ENCODE measurements at places on chromosomes 12 and 14.

GRCh38 chr14:69356903-69357543 is 41.1 kb downstream of the ERH start:
- DNase-seq, result no peak

DNA sequence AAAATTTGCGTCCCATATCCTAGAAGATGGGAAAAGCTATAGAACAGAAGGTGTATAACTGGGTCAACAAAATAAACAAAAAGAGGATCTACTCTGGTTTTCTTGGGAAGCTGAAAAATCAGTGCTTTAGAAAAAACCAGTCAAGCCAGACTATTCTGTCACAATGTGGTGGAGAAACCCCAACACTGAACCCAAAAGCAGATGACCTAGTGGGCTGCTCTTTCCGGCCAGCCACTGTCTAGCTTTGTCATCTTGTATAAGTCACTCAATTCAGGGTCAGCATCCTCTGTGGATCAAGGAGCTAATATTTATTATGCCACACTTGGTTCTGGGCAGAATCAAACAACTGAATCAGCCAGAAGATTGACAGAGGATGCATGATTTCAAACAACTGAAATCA is 26.6 kb upstream of the TMCC3 start:
- DNase-seq, result no peak

GRCh38 chr14:65462411-65462810 is 49.9 kb downstream of the FUT8 start:
- DNase-seq, result no peak

- no peak for DNase-seq
Measured at GRCh38 chr14:91878274-91878673, 10.9 kb upstream of the TC2N start.

GRCh38 chr12:31011336-31011735 is 62.3 kb upstream of the DDX11 start:
- no peak for DNase-seq

GRCh38 chr14:54650959-54651351 is 84.0 kb downstream of the SAMD4A start:
- DNase-seq, result no peak

DNA sequence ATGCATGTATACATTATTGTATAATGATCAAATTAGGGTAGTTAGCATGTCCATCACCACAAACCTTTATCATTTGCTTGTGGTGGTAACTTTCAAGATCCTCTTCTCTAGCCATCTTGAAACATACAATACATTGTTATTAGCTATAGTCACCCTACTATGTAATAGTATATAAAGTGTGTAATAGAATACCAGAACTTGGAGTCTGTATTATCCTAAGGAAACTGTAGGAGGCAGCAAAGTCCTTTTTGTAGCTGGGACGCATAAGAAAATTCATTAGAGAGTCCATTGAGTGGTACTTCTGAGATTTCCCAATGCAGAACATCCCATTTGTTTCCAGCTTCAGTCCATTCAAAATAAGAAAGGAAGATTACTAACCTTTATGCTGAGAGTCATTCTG is 325.9 kb upstream of the LRFN5 start:
- no peak for DNase-seq

GRCh38 chr12:112285600-112286401 is 96.4 kb downstream of the HECTD4 start:
- DNase-seq, result no peak

DNA sequence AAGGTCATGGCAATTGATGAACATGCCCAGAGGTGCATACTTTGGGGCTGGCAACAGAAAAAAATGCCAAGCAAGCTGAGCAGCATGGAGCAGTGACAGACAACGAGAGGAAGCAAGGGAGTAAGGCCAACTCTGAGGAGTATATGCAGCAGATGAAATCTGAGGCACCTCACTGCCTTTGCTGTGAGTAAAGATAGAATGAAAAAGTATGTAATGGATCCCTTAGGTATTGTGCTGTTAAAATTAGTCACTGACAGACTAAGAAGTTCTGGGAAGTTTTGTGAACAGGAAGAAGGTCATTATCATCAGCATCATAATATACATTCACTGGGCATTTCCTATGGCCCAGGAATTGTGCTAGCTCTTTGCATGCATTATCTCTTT is 269.9 kb downstream of the DUSP6 start:
- DNase-seq, result no peak

DNA sequence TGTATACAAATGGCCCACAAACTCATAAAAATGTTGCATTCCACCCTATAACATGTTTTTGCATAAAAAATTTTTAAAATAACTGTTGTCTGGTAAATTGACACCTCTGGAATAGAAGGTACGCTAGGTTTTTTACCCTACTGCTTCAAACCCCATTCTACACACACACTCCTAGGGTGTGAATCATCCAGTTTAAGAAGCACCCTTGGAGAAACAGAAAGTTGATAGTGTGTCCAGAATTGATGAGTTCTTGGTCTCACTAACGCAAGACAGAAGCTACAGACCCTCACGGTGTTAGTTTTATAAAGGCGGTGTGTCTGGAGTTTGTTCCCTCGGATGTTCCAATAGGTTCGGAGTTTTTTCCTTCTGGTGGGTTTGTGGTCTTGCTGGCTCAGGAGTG is 158.5 kb downstream of the KLRB1 start:
- no peak for DNase-seq

DNA sequence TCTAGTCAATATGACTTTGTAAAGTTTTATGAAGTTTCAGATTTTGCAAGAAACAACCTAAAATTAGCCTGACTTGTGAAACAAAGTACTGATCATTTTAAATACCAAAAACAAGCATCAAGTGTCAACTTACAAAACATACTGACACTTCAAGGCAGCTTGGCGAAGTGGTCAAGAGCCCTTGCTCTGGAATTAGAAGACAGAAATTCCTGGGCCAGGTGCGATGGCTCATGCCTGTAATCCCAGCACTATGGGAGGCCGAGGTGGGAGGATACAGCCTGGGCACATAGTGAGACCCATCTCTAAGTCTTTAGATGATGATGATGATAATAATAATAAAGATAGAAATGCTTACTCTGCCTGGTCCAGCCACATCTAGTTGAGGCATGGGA is 45.4 kb upstream of the NR2C1 start:
- no peak for DNase-seq

DNA sequence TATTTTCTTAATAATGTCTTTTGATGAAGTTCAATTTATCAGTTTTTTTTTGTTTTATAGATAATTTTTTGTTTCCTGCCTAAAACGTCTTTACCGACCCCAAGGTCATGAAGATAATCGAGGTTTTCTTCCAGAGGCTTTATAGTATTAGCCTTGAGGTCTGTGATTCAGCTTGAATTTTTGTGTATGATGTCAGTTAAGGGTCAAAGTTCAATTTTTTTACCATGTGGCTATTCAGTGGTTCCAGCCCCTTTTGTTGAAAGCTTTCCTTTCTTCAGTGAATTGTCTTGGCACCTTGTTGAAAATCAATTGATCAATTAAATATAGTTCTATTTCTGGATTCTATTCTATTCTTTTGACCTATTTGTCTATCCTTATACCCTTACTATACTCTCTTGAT is 3.2 kb upstream of the MGST1 start:
- DNase-seq, result no peak

GRCh38 chr12:82326905-82327503 is 31.2 kb downstream of the CCDC59 start:
- DNase-seq, result peak; percentile 10

- no peak for DNase-seq
Measured at GRCh38 chr12:55877824-55878223, 35.1 kb upstream of the MMP19 start.

DNA sequence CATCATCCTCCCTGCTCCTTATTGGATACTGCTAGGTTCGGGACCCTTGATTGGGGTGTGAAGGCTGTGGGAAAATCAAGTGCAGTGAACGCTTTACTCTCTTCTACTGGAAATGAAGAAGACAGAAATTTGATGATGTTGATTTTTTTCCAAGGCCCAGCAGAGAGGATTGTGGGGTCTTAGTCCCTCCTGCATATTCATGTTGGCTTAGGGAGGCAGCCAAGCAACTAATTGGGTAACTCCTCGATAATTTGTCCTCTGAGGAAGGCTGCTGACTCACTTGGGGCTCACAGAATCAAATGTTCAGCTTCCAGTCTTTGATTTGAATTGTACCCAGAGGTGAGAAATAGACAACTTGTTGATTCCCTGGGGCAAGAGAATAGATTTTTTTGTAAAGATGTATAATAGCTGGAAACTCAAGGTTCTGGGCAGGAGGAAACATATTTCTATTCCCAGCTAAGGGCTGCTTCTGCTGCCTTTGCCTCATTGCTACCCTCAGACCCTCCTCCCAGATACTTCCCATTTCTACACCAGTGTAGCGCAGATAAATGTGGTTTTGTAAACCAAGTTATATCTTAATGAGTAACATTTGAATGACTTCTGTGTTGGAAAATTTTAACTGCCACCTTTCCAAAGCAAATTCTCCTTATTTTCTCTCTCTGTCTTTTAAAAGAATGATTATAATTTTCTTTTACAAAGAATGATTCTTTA is 21.7 kb downstream of the NEUROD4 start:
- DNase-seq, result no peak

DNA sequence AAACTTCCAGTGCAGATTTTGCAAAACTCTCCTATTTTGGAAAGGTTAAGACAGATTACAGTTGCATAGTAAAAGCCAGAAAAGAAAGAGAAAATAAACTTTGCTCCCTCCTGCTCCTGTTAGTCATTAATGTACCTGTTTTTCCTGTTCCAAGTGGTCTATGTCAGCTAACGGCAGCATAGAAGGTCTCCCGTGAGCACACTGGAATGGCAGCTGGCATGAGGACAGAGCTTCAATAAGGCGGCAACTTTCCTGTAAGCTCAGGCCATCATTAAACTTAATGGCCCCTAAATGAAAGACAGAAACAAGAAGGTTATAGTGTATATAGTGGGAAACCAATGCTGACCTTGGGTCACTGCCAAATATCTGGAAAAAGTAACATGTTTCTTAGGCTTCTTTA is 16.0 kb downstream of the EIF2B2 start:
- no peak for DNase-seq

DNA sequence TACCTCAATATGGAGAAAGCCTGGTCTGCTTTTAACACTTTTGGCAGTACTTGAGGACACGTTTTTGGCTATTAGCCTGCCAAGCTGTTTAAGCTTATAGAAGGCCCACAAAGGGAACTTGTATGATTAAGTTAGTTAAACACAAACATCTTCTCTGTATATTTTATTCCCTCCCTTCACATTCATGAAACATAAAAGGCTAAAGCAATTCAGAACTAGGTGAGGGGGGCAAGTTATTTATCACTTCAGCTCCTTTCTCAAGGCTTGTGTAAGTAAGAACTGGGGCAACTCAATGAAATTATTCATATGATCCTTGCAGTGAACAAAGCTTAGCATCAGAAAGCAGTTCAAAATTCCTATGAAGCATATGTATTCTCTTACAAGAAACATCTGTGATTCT is 7.5 kb downstream of the PRICKLE1 start:
- no peak for DNase-seq

DNA sequence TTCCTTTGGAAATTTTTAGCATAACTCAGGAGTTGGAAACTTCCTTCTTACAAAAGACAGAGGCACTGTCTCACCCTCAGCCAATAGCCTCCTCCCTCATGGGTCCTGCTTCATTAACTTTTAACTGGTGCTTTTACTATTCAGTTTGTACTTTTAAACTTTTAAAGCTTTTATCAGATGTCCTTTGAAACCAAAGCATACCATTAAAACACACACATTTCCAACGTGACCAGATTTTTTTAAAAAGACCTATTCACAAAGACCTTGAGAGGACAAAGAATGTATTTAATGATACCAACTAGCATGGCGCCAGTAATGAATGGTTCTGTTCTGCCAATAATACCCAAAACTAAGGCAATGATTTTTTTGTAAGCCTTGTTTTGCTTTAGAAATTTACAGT is 173.6 kb upstream of the EEA1 start:
- DNase-seq, result no peak

- no peak for DNase-seq
Measured at GRCh38 chr14:55188686-55189295, 2.6 kb downstream of the DLGAP5 start.

- DNase-seq, result peak; percentile 72
Measured at GRCh38 chr12:45729233-45730083, at the start of gene ARID2. TSS of gene ARID2 (plus strand) at chr12:45729706. CDS start at chr12:45729837, 131 bp downstream.

DNA sequence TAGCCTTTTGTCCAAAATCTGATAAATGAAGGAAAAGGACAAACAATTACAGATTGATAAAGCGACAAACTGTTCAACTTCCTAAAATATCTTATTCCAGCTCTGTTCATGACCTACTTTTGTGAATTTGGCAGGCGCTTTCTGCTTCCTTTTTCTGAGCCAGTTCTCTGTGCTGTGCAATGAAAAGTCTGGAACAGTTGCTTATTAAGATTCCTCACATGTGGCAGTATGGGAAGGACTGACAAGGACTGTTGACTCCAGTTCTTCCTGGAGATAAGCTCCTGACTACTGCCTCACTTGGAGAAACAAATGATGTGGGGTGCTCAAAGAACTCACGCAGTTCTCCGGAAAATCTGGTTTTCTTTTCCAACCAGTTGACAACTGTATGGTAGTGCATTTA is 58.3 kb upstream of the ANP32D start:
- no peak for DNase-seq

GRCh38 chr14:87148655-87149054 is 844.3 kb downstream of the GALC start:
- no peak for DNase-seq

- DNase-seq, result no peak
Measured at GRCh38 chr14:94022532-94023411, 3.4 kb upstream of the OTUB2 start.

GRCh38 chr12:40224439-40225291 is at the start of gene LRRK2:
TSS of gene LRRK2 (plus strand) at chr12:40224997. CDS start at chr12:40225132, 135 bp downstream.
- peak; percentile 35 for DNase-seq

DNA sequence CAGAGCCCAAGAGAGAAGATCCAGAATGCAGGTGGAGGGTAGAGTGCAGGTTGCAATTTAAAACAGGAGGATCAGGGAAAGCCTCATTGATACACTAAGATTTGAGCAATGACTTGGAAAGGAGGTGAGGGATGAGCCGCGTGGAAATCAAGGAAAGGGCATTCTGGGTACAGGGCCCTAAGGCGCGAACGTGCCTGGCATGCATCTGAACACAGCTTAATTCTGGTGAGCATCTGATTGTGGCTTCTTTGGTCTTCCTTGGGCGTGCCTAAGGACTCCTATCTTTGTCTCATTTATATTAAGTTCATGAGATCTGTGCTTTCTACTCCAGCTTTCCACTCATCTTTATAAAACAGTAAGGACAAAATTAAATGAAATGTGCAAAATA is 79.3 kb downstream of the NTF3 start:
- no peak for DNase-seq

- no peak for DNase-seq
Measured at GRCh38 chr12:47095446-47096236, 15.9 kb upstream of the AMIGO2 start.

DNA sequence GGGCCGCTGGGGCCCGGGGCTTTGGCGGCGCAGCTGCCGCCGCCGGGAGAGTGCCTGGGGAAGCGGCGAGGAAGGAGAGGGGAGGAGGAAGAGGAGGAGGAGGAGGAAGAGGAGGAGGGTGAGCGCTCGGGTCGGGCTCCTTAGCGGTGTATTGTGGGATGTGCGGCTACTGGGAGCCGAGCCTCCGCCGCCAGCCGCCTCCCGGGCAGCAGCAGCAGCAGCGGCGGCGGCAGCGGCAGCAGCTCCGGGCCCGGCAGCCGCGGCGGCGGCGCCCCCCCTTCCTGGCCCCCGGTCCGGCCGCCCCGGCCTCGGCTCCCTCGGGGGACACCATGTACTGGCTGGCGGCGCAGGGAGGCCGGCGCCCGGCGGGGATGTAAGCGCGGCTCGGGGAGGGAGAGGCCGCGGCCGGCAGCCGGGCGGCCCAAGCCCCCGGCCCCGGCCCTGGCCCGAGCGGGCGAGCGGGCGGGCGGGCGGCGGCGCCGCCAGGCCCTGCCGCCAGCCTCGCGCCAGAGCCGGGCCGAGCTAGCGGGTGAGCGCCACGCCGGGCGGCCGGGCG is at the start of gene SETD1B:
Gene SETD1B, plus strand, starts transcription at position 149 of the 556 bp plus-strand sequence. CDS start 729 bp downstream, outside the sequence.
- no peak for DNase-seq

- no peak for DNase-seq
Measured at GRCh38 chr14:92473969-92474535, 39.5 kb upstream of the RIN3 start.

All from CD4-positive, alpha-beta T cell treated with Interleukin-4 for 4 hours (primary cell).